Cortex of kidney (tissue), 1 donor: ENCODE measurements at places on chromosomes 11 and 22.

- DNase-seq: no peak
Observed at GRCh38 chr22:39312410-39312809, 7.0 kb downstream of the RPL3 start.

DNA sequence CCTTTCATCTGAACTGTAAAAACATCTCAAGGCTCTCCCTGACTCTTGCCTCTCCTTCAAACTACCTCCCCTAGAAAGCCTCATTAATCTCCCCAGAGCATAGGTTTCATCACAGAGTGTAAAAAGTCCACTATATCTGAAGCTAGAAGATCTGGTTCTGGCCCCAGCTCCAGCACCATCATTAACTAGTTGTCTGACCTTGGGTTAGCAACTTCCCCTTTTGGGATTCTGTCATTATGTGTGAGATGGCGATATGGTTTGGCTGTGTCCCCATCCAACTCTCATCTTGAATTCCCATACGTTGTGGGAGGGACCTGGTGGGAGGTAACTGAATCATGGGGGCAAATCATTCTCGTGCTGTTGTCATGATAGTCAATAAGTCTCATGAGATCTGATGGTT, 97.3 kb downstream of the KCNC1 start:
- DNase-seq: no peak

- DNase-seq: no peak
Observed at GRCh38 chr22:17281026-17281425, 61.8 kb upstream of the ADA2 start.

- no peak for DNase-seq
Observed at GRCh38 chr22:35205961-35206360, 51.3 kb upstream of the HMGXB4 start.

DNA sequence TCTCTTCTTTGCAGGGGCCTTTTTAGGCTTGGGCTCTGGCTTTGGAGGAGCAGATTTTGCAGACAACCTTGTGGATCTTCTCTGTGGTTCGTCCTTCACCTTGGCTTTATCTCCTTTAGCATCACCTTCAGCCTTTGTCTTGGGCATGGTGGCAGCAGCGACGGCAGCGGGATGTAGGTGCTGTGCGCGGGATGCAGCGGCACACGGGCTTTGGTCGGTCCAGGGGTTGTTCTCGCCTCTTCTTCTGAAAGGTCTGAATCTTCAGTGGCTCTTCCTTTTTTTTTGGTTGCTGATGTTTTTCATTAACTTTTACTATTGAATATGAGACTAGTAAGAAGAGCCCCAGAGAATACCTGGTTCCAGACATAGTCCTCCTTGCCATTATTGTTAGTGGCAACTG, 10.0 kb downstream of the MEI1 start:
- no peak for DNase-seq

DNA sequence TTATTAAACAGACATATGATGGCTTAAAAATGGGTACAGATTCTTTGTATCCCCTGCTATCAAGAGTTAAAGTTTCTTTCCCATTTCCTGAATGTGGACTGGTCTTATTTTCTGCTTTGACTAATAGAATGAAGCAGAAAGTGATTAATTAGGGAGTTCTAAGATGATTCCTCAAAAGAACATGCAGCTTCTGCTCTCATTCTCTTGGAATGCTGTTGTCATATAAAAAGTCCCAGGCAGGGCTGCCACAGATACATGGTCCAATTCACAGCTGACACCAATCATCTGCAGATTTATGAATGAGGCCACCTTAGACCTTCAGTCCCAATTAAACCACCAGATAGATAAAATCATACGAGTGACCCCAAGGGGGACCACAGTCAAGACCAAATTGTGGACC, 844.5 kb upstream of the RAG2 start:
- no peak for DNase-seq

DNA sequence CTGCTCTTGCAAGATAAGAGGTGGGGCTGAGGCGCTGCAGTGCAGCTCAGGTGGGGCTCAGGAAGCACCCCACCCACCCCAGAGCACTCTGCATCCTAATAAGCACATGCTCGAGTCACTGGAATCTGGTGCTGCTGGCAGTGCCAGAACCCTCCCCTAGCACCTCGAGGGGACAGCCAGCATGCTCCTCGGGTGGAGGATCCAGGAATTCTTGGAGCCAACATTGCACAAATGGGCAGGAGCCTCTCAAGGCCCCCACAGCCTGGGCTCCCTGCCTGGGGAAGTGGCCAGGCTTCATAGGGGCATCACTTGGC, 27.5 kb upstream of the CABP7 start:
- no peak for DNase-seq

GRCh38 chr11:126006068-126006467, 56.6 kb downstream of the CDON start:
- no peak for DNase-seq

GRCh38 chr11:22715971-22716370, 49.6 kb downstream of the GAS2 start:
- no peak for DNase-seq

DNA sequence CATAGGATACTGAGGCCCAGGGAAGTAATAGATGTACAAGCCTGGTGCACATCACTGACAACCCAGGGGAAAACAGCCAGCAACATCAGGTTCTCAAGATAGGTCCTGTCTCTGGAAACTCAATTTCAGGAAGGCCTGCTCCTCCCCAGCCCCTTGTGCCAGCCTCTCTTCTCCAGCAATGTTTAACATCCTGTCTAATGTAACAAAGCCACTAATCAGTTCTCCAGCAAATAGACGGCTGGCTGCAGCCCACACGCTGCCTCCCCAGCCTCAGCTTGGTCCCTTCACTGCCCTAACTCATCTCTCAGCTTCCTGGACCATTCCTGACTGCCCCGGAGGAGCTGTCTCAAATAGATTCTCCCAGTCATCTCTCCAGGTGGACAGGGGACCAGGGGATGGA, 37.8 kb downstream of the RPL27A start:
- no peak for DNase-seq

GRCh38 chr11:68657021-68657780, 27.1 kb upstream of the GAL start:
- no peak for DNase-seq

GRCh38 chr11:31725176-31725575, 85.9 kb downstream of the PAX6 start:
- no peak for DNase-seq

DNA sequence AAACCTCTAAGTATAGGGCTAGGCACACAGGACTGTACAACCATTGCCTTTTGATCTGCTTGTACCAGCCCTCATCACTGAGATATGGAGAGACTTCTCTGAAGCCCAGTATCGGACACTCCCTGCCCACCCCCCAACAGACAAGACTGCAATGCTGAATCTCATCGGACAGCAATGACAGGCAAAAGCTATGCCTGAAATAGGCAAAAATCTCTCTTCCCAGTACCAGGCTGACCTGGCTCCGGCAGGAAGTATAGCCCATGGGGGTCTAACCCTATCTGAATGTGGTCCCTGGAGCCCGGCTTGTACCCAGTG, 6.5 kb downstream of the RHOG start:
- DNase-seq: no peak

GRCh38 chr11:98766903-98767302, 253.8 kb upstream of the CNTN5 start:
- no peak for DNase-seq

DNA sequence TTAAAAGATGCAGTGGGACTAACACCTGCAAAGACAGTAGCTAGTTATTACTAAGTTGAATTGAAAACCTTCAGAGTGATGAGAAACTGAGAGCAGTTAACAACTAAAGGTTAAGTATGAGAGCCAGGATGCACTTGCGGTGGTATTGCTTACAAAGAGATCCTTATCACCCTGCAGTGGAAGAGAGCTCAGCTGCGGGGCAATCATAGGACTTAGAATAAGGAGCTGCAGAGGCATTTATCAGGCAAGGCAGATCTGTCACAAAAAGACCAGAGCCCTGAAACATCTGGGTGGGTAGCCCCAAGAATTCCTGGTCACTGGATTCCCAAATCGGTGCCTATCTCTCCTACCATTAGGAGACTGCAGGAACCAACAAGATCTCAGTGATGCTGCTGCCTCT, 34.3 kb upstream of the CFAP300 start:
- DNase-seq: no peak

DNA sequence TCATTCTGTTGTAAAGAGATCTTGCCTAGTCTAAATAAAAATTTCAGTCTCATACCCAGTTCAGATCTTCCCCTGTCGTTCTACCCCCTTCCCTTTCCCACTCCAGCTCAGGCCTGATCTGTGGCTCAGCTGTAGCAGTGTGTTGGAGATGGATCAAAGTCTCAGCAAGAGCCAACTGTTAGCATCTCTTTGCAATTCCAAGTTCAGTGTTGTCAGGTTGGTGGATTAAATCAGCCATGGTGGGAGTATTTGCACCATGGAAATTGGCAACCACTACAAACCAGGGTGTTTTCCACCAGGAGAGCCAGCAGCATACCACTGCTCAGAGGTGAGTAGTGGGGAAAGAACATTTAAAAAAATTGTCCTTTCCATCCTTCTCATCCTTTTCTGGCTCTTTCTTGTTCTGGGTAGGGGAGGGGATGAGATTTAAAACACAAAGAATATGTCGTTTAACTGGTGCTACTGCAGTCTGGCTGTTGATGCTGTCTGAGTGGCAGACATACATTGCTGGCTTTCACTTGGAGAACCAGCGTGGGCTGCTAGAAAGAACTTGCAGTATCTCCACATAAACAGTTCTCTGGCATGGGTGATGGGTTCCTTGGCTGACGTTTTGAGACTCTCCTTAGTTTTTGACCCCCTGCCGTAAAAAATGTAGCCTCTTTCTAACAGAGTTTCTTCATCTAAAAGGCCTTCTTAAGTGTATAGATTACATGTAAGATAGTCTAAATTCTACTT, 514.1 kb downstream of the RAB38 start:
- no peak for DNase-seq

- DNase-seq: no peak
Observed at GRCh38 chr11:111761036-111761435, 5.2 kb downstream of the PPP2R1B start.

- DNase-seq: no peak
Observed at GRCh38 chr11:112871909-112872500, 89.2 kb upstream of the NCAM1 start.

DNA sequence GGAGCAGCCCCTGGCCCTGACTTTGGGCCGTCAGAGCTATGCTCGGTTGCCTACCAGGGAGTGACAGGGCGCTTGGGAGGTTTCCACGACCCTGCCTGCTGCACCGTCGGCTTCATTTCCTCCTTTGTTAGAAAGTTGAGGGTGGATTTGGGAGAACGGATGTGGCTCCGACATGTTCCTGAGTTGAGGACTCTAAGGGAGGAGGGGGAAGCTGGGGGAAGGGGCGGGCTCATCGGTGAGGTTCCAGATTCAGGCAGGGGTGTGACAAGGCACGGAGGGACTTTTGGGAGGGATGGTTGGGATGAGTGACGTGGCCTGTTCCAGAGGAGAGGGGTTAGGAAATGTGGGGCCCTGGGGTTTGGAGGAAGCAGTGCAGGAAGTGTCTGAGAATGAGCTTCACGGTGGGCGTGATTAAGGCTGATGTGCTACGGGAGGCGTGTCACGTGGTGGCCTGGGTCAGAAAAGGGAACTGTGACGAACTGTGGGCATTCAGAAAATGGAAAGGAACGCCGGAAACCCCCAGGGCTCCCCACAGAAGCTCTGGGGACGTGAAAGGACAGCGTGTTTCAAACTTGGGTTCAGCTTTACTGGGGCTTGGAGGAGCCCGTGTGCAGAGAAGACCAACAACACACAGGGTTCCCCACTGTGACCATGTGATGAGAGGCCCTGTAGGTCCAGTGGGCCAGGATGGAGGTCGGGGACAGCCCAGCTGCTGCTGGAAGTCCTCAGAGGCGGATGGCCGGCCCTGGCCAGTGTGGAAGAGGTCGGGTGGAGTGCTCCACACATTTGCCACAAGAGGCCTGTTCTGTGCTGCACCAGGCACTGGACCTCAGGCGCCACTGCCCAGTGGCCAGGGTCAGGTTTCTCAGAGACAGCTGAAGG, 2.8 kb downstream of the PARVB start:
- no peak for DNase-seq

GRCh38 chr22:24138649-24139420, 42.5 kb upstream of the SUSD2 start:
- no peak for DNase-seq

GRCh38 chr11:121965330-121965729, 150.7 kb downstream of the BLID start:
- DNase-seq: no peak

GRCh38 chr22:36439481-36440271, 41.8 kb downstream of the TXN2 start:
- no peak for DNase-seq

DNA sequence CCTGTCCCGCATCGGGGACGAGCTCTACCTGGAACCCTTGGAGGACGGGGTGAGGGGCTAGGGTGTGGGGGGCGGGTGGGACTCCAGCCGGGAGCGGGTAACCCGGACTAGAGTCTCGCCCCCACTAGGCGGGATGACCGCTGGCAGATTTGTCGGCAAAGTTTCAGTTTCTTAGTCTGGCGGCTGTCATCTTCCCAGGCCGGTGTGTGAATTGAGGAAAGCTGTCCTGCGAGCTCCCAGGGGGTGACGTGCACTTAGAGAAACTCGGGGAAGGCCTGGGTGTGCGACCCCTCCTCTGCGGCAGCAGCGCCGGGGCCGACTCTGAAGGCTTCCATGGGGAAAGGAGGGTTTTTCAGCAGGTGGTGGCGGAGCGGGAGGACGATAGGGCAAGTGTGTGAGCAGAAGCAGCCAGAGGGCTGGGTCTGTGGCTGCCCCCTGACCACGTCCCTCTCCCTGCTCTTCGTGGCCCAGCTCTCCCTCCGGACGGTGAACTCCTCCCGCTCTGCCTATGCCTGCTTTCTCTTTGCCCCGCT, 463 bp downstream of the RAD9A start:
- DNase-seq: no peak

- DNase-seq: no peak
Observed at GRCh38 chr22:48755059-48755949, 1072.4 kb downstream of the BRD1 start.

GRCh38 chr11:7642747-7643146, 30.6 kb downstream of the CYB5R2 start:
- no peak for DNase-seq

GRCh38 chr11:125175896-125176575, 11.5 kb downstream of the PKNOX2 start:
- DNase-seq: no peak

DNA sequence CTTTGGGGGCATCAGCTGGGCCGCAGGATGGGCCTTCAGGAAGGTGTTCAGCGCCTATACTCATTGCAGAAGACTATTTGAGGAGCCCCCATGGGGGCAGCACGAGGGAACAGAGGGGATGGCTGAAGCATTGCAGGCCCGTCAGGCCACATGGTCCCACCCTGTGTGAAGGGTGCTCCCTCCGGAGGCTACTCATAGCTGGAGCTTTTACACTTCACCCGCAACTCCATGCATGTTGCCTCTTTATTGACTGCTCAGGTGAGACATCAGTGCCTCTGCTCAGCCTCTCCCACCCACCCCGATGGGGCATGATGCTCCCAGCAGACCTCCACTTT, 1500.9 kb downstream of the TBC1D22A start:
- no peak for DNase-seq

DNA sequence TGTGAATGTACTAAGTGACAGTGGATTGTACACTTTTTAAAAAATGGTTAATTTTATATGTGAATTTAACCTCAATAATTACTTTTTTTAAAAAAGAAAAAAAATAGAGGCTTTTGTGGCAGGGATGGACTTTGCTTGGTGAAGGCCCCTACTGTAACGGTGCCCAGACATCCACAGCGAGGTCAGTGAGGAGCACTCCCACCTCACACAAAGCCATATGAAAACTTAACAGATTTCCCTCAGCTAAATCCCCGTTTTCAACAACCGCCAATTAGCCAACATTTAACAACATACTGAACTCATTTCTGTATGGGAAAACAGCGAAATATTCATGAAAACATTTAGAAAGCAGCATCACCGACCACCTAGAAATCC, 642 bp upstream of the C11orf58 start:
- no peak for DNase-seq
